Hematopoietic multipotent progenitor cell treated with erythropoietin and hydrocortisone succinate and interleukin-3 and kit ligand, for 15 days (in vitro differentiated cells): ENCODE measurements at places on chromosomes 4 and X.

- DNase-seq: no peak
Observed at GRCh38 chr4:159770401-159770800, 667.5 kb downstream of the RAPGEF2 start.

- DNase-seq: no peak
Observed at GRCh38 chr4:73777612-73778011, 37.2 kb downstream of the CXCL8 start.

- no peak for DNase-seq
Observed at GRCh38 chr4:24363751-24364150, 220.6 kb downstream of the DHX15 start.

DNA sequence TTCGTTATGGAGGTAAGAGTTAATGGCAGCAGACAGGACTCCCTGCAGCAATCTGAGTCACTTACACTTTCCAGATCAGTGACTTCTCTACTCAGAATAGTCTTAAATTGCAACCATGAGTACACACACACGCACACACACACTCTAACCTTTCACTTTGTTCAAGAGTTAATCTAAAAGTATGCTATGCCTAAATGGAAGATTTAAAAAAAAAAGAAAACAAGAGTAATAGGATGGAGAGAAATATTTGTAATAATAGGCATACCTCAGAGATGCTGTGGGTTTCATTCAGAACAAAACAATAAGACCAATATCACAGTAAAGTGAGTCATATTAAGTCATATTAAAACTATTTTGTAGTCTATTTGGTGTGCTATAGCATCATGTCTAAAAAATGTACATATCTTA, 969.1 kb upstream of the PCDH10 start:
- no peak for DNase-seq

DNA sequence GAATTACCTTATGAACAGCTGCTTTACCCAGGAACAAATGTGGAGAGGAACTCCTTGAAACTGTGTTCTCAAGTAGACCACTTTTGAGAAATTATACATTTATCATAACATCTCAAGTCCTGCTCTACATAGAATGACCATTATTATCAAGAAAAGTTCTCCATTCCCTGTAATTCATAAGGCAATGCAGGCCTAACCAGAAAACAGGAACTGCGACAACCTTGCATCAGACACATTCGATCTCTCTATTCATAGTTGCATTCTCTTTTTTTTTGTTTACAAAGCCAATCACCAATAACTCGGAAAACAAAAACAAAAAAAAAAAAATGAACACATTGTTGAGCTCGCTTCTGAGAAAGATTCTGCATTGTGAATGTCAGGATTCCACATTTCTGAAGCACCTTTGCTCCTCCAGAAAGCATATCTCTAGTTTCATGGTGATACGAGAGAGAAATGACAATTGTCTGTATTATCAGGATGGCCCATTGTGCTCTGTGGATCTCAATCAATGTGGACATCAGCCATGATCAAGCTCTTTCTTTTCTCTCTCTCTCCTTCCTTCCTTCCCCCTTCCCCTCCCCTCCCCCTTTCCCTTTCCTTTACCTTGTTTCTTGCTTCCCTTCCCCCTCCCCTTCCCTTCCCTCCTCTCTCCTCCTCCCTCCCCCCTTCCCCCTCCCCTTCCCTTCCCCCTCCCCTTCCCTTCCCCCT, 32.4 kb upstream of the CD99 start:
- no peak for DNase-seq

- DNase-seq: no peak
Observed at GRCh38 chrX:35046660-35047296, 104.2 kb downstream of the FAM47B start.
